ENCODE measurements at places on chromosomes 1 and 21.

GRCh38 chr1:22163137-22163536, 20.2 kb upstream of the WNT4 start:
- DNase-seq, result no peak

DNA sequence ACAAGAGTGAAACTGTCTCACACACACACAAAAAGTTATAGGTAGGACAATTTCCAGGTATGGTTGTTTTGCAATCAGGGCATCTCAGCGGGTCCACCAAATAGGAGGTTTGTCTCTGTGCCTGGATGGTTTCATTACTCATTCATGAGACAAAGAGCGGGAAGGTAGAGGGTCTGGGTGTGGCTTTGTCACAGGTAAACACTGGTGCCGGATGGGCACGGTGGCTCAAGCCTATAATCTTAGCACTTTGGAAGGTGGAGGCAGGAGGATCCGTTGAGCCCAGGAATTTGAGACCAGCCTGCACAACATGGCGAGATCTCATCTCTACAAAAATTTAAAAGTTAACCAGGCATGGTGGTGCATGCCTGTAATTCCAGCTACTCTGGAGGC, 16.3 kb upstream of the ERVH48-1 start:
- DNase-seq, result no peak

DNA sequence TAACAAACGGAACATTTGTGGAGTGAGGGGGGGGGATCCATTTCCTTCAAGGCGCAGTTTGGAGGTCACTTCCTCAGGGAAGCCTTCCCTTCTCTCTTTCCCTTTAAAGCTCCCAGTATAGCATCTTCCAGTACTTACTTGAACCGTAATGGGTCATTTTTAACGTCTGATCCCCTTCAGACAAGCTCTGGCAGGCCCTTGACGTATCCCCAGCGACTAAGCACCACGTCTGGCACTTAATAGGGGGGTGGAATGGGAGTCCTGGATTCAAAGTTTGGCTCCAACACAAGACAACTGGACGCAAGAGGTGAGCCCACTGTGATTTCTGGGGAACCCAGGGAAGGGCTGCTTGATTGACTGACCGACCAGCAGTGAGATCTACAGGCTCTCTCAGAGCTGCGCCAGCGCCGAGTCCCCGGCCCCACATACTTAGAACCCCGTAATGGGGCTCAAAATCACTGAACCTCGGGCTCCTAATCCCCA, 441 bp downstream of the YARS1 start:
- no peak for DNase-seq

- peak; percentile 16 for DNase-seq
These were observed 10.1 kb upstream of the GSTM3 start for GRCh38 chr1:109750920-109751319.

GRCh38 chr21:46334351-46335140, 10.6 kb downstream of the PCNT start:
- DNase-seq, result no peak

DNA sequence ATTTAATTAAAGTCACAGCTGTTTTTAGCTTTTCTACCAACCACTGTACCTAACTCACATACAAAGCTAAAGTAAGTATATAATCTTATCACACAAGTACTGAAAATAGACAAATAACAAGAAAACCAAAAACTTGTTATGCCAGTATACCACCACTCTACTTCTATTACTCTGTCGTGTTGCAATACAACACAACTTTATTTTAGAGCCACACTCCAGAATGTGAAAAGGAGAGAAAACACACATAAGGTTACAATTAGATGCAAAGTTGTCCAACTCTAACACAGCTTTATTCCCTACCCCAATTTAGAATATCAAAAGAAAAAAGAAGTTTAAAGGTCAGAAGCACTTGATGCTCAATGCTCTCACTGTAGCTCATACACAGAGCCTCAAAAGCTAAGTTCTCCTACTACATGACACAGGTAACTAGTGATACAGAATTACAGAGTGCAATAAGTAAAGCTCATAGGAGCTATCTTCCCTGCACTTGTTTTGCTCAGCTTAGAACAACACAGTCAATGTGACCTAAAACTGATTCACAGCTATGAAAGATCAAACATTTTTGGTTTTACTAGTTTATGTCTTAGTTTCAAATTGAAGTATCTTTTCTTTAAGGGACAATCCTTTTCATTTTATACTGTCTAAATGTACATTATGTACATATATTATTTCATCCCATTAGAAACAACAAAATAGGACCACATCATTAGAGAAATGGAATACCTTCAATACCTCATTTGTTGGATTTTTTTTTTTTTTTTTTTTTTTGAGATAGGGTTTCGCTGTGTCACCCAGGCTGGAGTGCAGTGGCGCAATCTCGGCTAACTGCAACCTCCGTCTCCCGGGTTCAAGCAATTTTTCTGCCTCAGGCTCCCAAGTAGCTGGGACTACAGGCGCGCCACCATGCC, 29.2 kb downstream of the EYA3 start:
- no peak for DNase-seq

GRCh38 chr1:87091425-87091824, 177.0 kb downstream of the HS2ST1 start:
- DNase-seq, result no peak

DNA sequence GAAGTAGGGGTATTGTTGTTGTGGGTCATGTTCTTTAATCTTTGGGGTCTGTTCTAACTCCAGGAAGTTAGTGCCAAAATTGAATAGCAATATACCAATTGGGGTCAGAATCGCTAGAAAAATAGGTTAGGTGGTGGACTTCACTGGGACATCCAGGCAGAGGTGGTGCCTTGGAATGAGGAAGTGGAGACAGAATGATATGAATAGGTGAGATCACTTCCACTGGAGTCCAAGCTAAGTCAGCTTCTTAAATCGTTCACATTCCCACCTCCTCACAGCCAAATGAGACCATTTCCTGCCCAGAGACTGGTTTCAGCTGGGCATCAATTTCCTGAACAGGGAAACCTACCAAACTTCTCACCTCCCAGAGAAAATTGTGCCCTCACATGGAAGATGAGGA, 137.8 kb upstream of the RAB4A start:
- no peak for DNase-seq

DNA sequence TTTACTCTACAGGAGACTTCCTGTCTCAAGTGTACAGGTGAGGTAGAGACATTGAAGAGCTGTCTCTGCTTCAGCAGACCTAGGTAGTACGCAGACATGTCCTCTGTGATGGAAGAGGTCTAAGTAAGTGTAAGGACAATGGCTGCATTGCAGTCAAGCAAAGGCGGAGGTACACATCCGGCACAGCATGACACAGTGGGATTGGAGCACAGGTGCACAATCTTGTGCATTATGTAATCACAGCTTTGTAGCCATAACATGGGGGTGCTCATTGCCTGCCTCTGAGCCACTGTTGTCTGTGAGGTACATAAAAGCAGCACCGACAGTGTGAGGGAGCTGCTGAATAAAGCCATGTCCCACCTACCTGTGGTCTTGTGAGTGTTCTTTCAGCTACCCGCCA, 66.4 kb upstream of the CCDC190 start:
- no peak for DNase-seq

GRCh38 chr1:99005537-99005942, 879 bp upstream of the PLPPR5 start:
- DNase-seq, result no peak

GRCh38 chr1:2810281-2810680, 8.8 kb upstream of the TTC34 start:
- DNase-seq, result no peak

DNA sequence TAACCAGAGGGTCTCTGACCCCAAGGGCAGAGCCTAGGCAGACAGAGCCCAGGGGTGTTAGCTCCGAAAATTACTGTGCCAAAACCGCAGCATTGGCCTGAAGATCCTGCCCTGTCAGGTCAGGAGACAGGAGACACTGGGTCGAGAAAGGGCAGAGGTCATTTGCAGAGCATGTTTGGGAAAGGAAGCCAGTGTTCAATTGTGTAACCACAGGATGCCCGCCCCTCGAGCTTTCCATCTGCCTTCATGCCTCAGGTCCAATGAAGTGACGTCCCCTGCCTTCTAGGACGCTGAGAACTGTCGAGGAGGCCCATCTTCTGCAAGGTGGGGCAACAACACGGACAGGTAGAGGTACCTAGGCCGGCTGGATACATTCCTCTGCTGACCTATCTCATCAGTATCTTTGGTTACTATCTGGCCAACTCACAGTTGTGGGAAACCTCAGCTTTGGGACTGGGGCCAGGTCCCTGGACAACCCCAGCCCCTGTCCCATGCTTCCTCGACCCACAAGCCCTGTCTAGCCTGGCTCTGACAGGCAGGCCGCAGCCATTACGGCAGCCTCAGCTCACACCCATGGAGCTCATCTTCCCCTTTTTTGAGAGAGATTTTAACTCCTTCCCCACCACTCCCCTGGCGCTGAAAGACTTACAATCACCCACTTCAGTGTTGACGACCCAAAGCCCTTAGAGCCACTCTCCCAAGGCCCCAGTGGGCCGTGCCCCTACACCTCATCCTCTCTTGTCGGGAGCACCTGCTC, 1.3 kb downstream of the ARL8A start:
- peak; percentile 63 for DNase-seq
